AG04450 (cell line): ENCODE measurements at places on chromosomes 6 and 20.

GRCh38 chr6:56765494-56765893 lies 122.8 kb upstream of the DST start:
- no peak for DNase-seq

DNA sequence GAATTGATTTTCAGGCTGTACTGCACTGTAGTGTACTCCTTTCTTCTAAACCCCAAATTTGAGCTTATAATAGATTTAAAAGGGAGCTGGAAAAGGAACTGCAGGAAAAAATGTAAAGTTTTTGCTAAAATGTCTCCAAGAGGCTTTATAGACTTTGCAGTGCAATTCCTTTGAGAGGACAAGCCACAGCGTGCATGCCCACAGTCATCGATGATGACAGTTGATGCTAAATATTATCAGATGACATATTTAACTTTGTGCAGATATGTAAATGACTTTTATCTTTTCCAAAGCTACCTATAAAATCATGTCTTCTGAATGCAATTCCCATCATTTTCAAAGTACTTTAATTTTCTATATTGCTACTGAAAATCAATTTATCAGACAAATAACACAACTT lies 24.3 kb upstream of the HDGFL1 start:
- no peak for DNase-seq

GRCh38 chr6:27472182-27472616 lies 706 bp downstream of the ZNF184 start:
- peak; percentile 41 for DNase-seq

GRCh38 chr6:34953061-34954025 lies 64.3 kb downstream of the ANKS1A start:
- no peak for DNase-seq

DNA sequence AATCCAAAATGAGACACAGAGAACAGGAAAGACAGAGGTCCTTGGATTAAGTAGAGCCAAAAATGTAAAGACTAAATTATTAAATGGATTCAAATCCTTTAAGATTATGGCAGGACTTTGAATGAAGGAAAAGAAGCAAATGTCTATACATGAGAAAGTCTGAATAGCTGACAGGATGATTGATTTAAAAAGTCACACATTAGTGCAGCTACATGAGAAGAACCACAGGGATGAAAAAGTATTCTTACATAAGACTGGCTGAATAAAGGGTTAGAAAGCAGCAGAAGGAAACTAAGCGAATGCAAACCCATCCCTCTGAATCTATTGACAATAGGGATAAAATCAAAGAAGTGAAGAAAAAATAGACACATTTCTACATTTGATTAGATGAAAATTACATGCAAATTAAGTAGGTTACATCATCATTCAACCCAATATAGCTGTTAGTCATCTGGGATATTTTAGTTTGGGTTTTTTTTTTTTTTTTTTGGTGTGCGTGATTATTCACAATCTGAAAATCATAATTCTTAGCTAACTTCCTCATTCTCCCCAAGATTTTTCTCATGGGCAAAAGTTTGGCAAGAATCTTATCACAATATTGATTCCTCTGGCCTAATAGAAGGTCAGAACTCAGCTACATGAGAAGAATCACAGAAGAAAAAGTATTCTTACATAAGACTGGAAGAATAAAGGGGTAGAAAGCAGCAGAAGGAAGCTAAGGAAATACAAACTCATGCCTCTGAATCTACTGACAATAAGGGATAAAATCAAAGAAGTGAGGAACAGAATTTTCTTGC lies 845.4 kb downstream of the HACE1 start:
- no peak for DNase-seq

- DNase-seq, result no peak
Observed at GRCh38 chr6:111651185-111652034, 45.7 kb upstream of the TRAF3IP2 start.

DNA sequence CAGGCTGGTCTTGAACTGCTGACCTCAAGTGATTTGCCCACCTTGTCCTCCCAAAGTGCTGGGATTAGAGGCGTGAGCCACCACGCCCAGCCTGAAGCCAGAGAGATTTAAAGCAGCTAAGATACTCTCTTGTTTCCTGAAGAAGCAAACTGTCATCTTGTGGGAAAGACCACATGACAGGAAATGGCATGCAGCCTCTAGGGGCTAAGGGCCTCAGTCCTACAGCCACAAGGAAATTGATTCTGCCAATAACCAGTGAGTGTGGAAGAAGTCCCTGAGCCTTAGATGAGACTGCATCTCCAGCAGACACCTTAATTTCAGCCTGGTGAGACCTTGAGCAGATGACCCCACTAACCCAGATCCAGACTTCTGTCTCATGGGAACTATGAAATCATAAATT lies 40.9 kb downstream of the KIZ start:
- DNase-seq, result no peak

DNA sequence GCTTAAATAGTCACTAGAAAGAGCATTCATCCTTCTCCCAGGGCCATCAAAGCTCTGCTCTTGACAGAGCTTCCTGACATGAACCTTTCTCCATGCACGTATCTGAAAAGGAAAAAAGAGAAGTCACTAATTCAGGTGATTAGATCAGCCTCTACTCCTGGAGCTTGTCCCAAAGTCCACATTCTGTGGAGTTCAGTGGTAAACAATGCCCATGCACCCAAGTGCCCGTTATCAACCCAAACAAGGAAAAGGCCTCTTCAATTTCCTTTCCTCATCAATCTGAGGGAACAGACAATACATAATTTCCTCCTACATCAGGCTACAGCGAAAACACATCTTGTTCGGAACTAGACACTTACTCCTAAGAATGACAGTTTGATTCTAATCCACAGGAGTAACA lies 129.2 kb upstream of the PCSK2 start:
- DNase-seq, result no peak

DNA sequence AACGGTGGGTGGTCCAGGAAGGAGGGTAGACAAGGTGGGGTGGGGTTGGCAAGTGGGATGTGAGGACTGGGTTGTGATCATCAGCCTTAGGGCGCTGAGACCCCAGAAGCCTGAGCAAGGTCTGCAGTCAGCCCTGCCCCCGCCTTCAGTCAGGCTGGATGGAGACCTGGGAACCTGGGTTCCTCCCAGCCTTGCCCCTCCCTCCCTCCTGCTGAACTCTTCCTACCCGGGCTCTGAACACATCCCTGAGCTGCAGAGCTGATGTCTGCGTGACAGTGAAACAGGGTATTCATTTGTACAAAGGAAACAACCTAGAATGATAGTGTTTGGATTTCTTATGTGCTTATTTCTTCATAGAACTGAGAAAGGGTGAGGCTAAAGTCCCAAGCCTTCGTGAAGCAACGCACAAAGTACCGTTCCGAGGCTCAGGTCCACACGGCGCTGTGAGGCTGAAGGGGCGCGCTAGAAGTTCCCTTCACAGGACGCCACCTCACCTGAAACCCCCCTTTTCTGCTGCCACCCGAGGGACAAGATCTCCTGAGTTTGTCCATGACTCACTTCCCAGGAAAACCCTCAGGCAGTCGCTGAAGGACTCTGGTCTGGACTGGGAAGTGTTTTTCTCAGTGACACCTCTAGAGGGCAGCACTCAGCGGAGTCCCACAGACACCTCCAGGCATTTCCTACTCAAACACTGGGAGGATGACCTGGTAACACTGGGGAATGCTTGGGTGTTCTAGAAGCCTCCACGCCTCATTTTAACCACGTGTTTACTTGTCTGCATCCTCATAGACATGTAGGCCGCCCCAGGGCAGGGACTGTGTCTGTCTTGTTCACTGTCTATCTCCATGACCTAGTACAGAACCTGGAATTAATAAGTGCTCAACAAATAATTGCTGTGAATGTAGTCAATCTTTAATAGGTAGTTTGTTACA lies 1.2 kb downstream of the GSTA5 start:
- peak; percentile 15 for DNase-seq

DNA sequence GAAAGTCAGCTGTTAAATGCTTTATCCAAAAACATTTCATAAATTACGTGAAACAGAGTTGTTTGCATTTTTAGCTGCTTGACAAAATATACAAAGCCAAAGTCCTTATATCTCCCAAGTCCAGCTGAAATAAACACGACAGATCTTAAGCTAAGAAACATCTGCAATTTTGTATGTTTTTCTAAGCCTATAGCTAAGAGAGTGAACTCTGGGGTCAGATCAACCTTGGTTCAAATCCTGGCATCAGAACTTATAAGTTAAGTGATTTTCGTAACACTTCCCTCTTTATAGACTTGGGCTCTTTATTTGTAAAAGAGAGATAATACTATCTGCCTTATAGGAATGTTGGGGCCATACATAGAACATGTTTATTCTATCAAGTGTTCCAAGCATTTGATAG lies 176.7 kb downstream of the PTPRK start:
- DNase-seq, result peak; percentile 59

- DNase-seq, result no peak
Observed at GRCh38 chr20:9198460-9198859, 129.6 kb downstream of the PLCB4 start.

GRCh38 chr6:33882154-33882553 lies 78.4 kb upstream of the MLN start:
- DNase-seq, result no peak

DNA sequence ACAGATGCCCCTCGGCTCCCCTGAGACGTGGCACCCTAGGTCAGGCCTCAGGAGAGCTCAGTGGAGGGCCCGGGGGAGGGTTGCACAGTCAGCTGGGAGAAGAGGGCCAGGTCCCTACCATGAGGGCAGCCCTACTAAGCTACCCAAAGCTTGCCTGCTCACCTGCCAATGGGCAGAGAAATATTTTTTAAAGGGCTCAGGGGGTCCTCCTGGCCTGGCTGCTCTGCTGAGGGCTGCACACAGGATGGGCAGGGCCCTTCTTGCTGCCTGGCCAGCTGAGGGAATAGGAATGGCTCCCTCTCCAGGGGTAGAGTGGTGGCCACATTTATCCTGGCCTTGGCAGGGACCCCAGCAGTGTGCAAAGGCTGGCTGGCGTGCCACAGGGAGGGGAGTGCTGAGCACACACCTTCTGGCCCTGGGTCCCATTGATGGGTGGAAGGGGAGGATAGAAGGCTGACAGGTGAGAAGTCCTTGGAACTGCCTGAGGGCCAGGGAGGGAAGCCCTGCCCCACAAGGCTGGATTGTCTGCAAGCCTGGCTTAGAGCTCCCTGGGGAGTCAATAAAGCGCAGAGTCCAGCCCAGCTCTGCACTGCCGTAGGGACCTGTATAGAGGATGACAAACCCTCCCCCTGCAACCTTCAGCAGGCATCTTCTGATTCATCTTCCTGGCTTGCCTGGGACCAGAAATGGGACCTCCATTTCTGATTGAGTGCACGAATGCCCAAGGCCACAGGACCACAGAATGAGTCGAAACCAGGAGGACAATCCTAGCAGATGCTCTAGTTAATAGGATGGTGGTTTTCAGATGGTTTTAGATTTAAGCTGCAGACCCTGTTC lies 62.1 kb downstream of the NOL4L start:
- no peak for DNase-seq

DNA sequence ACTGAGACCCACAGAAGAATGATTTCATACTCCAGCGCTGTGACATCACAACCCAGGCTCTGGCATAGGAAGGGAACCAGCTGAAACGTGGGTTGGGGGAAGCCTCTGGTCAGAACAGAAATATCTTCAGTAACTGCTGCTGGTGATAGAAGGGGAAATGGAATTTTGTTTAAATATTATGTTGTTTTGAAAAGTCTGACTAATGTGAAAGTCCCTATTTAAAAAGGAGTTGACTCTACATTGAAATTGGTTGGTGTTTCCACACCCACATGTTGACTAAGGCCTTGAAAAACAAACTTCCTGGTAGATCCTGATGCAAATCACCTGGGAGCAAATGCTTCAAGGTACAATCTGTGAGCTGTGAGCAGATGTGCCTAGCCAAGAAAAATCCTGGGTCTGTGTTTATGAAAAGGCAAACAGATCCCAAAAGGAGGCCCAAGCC lies 24.5 kb upstream of the TCP11 start:
- DNase-seq, result no peak

DNA sequence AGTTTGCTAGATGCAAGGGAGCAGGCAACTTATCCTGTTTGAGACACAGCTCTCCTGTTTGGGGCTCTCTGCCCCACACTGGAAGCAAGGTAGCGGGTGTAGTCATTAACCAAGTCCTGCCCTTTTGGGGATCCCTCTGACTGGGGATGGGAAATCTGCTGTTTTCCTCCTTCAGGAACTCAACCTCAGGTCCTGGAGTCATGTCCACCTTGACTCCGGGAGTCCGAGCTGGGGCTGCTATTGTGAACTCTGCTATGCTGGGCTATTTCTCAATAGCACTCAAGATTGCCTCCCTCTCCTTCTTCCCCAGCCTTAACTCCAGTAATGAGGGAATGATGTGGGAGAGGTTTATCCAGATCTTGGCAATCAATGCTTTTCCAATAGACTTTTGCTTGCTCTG lies 54.1 kb upstream of the CHD6 start:
- DNase-seq, result no peak

DNA sequence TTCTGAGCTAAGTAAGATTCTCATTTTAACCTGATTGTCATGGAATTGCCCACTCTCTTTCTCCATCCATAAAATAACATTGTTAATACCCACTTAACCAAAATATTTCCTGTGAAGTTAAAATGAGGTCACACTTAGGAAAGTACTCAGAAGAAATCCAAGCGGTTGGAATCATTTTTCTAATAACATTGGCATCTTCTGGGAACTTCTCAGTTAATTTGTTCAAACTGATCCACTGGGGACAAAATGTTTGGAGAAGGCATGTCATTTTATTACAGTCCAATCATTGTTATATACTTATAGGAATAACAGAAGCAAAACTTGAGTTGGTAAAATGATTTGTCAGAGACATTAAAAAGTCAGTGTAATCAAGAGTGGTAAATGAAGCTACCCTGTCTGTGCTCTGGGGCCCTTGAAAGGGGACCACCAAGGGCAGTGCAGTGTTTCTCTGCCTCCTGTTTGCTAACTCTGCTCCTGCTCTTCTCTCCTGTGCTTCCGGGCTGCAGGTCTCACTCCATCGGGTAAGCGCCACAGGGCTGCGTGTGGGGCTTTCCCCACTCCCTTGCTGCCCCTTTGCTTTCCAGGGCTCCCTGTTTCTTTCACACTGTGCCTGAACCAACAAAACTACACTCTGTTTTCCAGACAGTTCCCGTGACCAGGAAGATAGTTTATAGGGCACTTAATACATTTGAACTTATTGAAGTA lies 50.1 kb downstream of the HDDC2 start:
- no peak for DNase-seq

- DNase-seq, result no peak
Observed at GRCh38 chr20:31709939-31710338, 12.7 kb downstream of the BCL2L1 start.

DNA sequence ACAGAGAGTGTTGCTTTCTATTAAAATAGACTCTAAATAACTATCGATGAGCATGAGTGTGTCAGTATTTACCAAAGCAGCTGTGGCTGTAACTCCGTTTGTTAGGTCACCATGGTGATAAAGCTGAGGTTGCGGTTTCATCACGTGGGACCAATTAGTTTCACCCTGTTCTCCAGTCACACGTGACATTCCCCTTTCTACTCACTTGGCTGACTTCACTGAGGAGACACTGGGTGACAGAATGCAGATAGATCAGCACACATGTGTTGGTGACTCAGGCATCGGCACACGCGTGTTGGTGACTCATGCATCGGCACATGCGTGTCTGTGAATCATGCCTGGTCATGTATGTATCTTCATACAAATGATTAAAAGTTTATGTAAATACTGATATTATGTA lies 285.4 kb downstream of the THBS2 start:
- DNase-seq, result no peak

- no peak for DNase-seq
Observed at GRCh38 chr6:71531006-71531405, 242.4 kb downstream of the OGFRL1 start.
